ENCODE measurements at places on chromosomes 1 and 21. TPM values are rescaled to one million over a fixed set of nuclear protein-coding genes. Genes with fewer than 3 reads are reported as not detected.

ITLN2 gene
- not detected for total RNA-seq

RGS8 gene
- total RNA-seq = not detected

RXRG gene
- 14.1 TPM for total RNA-seq

C1orf185 gene
- not detected for total RNA-seq

COL16A1 gene
- total RNA-seq = 257 TPM

C1orf105 gene
- 2.8 TPM for total RNA-seq

FABP3 gene
- total RNA-seq = 36.1 TPM

SH2D2A gene
- total RNA-seq = 0.89 TPM

HUNK gene
- 5.5 TPM for total RNA-seq

TOR1AIP2 gene
- total RNA-seq = 51.6 TPM

DIRAS3 gene
- total RNA-seq = 1.4 TPM

CLEC20A gene
- not detected for total RNA-seq

OTUD3 gene
- total RNA-seq = 11.5 TPM

PDC gene
- not detected for total RNA-seq

TNNT2 gene
- total RNA-seq = 9.7 TPM

NR5A2 gene
- 5.9 TPM for total RNA-seq

LCE4A gene
- not detected for total RNA-seq

FCRL2 gene
- total RNA-seq = 0.20 TPM

FMOD gene
- 31.9 TPM for total RNA-seq

NUAK2 gene
- total RNA-seq = 2.0 TPM

Measured in skin of body (tissue), 3 donors.